Activated CD4-positive, alpha-beta memory T cell treated with anti-CD3 and anti-CD28 coated beads, Interleukin-2, amount 10 ng/mL, durations not matched to agents 7 days and 5 days (primary cell): ENCODE measurements at places on chromosomes 6 and 20. TPM values are rescaled to one million over a fixed set of nuclear protein-coding genes. Genes with fewer than 3 reads are reported as not detected.

DNA sequence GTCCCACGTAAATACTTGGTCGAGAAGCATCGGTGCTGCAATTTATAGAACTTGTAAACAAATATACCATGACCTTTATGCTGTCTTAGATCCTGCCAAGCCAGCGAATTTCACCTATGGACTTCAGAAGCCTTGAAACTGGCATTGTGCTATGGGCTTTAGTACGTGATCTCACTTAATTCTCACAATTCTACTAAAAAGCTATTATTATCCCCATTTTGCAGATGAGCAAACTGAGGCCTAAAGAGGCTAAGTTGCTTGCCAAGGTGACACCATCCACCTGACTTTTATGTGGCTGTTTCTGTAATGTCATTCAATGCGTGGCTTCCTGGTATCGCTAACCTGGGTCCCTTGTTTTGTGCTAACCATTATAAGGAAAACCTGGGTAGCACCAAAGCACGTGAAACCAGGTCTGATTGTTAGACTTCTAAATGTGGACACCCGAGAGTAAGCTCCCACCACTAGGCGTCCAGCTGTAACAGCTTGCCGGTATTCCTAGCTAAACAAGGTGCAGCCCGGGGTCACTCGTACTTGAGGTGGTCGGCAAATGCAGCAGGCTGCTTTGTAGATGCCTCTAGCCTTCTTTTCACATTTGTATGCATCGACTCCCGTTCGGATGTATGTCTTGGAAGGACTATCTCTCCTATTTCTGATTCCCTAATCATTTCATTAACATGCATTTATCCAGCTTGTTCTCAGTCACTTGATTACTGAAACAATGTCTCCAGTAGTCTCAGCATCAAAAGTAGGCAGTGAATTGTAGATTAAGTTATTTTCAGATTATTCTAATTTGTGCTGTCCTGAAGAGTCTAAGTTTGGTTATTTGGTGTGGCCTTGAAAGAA is 1.1 kb downstream of the SYNJ2 start:
- DNase-seq, result no peak

DNA sequence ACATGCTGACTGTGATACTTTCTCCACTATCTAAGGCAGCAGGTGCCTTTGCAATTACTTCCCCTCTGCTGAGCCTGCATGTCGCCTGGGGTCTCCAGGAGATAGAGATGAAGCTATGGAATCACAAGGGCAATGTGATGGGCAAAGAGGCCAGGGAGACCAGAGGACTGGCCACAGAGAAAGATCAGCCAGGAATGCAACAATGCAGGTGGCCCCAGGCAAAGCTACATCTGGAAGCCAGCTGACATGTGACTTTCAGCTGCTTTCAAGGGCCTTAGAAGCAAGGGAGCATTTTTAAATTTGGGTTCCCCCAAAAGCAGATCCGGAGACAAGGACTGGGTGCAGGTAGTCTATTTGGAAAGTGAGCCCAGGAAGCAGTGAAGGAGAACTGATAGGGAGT is 107.9 kb upstream of the SRSF6 start:
- no peak for DNase-seq

- DNase-seq, result no peak
Observed at GRCh38 chr6:168042426-168043192, 36.4 kb downstream of the FRMD1 start.

- DNase-seq, result peak; percentile 32
Observed at GRCh38 chr6:12890171-12890790, 173.7 kb downstream of the PHACTR1 start.

DNA sequence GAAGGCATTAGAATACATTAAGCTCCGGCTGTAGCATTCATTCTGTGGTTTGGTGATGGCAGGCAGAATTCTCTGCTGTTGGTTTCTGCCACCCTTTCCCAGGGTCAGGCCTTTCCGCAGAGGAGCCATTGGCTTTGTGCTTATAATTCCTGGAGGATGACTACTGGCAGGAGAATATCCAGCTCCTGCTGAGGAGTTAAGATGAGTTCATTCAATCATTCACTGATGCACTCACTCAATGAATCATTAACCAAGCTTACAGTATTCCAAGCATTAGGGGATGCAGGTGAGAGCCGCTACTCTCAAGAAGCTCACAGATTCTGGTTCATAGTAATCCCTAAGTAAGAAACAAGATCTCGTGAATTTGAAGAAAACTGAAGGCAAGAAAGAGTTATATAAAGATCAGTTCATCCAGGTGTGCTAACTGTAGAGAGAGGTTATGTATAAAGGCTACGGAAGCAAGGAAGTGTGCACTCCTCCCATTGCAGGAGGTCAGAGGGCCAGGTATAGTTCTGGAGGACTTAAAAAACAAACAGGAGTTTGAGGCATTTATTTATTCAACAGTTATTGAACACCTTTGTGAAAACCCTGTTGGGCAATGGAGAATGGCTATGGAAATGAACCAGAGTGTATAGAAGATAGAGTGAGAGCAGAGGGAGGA is 75.5 kb downstream of the HMGN3 start:
- no peak for DNase-seq

- DNase-seq, result no peak
Observed at GRCh38 chr6:41741625-41742490, 5.3 kb downstream of the PGC start.

DNA sequence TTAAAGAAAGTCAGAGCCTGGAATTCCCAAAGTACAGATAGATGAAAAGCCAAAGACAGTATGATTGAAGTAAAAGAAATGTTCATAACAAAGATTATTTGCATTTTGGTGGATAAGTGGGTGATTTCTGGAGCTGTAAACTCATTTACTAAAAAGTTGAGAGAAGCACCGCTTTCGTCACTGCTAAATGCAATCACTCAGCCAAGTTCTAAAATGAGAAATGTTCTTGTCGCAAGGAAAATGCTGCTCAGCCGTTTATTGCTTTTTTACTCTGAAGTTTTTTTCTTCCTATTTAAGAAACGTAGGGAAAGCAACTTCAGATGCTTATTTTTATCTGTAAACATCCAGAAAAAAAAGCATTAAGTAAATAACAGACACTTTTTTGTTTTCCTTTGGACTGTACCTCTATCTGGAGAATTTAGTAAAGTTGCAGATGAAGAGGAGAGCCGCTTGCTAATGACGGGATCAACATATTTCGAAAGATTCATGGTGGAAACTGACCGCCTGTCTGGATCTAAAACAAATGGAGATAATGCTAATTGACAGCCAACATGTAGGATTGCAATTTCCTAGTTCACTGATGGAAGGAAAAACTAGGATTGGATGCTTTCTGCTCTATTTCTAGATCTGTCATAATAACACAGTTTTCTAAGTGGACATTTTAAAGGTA is 93.8 kb upstream of the BCLAF1 start:
- no peak for DNase-seq

DNA sequence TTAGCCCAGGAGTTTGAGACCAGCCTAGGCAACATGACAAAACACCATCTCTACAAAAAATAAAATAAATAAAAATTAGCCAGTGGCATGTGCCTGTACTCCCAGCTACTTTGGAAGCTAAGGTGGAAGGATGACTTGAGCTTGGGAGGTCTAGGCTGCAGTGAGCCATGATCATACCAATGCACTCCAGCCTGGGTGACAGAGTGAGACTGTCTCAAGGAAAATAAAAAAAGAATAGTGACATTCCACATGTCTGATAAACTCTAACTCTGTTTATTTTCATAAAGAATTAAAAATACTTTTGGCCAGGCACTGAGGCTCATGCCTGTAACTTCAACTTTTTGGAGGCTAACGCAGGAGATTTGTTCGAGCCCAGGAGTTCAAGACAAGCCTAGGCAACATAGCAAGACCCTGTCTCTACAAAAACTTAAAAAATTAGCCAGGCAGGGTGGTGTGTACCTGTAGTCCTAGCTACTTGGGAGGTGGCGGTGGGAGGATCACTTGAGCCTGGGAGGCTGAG is 115.1 kb downstream of the GJA1 start:
- no peak for DNase-seq

DNA sequence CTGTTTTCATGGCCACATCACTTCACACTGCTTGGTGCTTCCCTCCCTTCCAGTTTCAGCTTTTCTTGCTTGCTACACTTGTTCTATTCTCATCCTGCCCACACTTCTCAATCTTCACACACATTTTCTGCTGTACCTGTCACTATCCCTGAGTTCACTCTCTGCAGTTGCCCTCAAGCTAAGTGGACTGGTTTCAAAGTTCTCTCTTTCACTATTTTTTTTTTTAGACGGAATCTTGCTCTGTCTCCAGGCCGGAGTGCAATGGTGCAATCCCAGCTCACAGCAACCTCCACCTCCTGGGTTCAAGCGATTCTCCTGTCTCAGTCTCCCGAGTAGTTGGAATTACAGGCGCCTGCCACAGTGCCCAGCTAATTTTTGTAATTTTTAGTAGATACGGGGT is 130.6 kb upstream of the FAM83B start:
- no peak for DNase-seq

GRCh38 chr6:117264692-117265409 is 507 bp upstream of the VGLL2 start:
- no peak for DNase-seq

GRCh38 chr6:45305546-45305945 is 22.6 kb upstream of the RUNX2 start:
- DNase-seq, result no peak

DNA sequence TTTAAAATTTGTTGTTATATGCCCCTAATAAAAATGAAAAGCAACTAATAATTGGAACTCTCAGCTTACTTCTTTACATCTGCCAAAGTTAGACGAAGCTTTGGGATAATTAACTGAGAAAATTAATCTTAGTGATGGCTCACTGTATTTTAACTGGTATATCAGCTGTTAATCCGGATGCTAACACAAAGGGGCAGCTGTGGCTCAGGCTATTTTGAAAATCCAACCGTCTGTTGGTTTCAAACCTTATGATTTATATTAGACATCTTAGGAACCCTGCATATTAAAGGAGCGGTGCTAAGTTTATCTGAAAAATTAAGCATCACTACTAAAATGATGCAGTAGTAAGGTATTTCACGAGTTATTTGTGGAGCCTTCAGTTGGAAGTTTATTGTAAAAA is 96.6 kb downstream of the AKAP7 start:
- DNase-seq, result no peak

DNA sequence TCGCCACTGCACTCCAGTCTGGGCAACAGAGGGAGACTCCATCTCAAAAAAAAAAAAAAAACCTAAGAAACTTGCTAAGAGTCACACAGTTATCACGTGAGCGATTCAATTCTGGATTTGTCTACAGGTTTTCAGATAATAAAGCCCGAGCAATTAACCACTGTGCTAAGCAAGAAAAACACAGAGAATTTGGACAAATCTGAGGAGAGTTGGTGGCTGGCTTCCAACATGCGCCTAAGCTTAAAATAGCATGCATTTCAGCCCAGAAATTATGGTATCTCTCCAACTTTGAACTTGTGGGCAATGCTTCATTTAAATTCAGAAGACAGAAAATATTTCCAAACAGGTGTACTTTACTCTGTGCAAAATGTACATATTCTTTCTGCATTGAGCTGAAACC is 232.9 kb downstream of the TSHZ2 start:
- DNase-seq, result no peak

GRCh38 chr6:40066372-40066771 is 132.1 kb upstream of the MOCS1 start:
- DNase-seq, result no peak

DNA sequence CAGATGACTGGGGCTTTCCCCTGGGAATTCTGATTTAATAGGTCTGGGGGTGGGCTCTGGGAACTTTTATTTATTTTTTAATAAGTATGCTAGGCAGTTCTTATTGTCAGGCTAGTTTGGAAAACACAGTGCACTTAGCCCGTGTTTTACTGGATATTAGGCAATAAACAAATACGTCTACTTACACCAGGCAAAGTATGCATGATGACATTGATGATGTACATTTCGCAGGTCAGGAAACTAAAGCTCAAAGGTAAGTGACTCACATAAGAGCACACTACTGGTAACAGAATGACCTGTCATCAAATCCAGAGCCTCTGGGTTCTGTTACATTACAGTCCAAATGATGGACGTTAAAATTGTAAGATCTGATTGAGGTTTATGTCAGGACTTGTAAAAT is 144.4 kb upstream of the EXOC2 start:
- no peak for DNase-seq

GRCh38 chr6:120700001-120700400 is 634.3 kb downstream of the TBC1D32 start:
- no peak for DNase-seq

DNA sequence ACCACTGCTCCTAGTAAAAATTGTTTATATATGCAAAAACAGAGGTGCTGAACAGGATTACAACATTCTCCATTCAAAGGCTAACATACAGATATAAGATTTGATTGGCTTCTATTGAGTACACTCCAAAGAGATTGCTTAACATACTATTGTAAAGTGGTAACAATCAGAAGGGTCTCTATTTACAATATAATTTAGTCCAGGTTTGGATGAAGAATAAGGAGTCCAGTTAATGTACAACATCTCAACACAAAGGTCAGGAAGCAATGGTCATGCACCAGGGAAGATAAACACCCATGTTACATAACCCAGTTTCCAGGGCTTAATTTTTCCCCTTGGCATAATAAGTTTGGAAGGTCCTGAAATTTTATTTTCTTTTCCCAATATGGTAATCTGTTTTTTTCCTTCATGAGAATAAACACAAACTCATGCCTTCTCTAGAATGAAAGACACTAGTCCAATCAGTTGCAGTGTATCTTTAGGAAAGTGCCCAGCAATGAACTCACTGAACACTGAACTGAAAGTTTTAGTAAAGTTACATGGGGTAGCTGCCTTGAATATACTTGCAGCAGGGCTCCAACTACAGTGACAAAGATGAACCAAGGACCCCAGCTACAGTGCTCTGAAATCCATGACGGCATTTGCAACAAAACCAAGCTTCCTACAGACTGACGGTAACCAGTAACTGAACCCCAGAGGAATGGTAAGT is 255.3 kb upstream of the GJE1 start:
- no peak for DNase-seq

DNA sequence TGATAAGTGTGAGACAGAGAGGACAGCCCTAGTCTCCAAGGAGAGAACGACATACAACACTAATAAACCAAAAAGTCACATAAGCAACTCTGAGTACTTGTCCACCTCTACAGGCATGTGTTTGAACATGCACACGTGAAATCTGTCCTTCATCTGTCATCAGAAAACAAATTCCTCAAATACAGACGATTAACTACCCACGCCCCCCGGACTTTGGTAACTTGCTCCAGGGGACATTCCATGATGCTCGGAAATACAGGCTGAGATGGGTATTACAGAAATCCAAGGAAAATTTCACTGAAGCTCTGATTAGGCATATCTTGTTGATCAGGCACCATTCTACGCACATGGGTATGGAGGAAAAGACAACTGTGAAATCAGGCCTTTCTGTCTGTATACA is 57.8 kb downstream of the LYRM4 start:
- DNase-seq, result no peak

Gene PPP1R14C
- total RNA-seq, result 0.10 TPM

Gene MMP24
- total RNA-seq, result not detected

Gene ADGRB3
- total RNA-seq, result not detected

Gene PPP1R16B
- total RNA-seq, result 119 TPM
